ENCODE measurements at places on chromosomes 2 and 18.

DNA sequence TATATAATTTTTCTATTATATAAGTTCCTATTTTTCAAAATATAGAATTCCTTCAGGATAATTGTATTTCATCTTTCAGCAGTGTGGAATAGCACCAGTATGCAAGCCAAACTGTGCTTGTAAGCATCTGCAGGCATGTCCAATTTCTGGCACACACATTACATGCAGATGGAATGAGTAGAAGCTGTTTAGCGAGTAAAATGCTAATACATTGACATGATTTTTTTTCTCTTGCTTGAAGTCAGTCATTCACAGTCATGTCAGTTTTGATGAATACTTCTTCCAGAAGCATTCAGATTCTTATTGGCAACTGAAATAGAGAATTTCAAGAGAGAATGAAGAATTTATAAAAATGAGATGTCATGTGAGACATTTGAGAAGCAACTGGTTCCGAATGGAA lies 109.4 kb downstream of the CERS6 start:
- no peak for DNase-seq

GRCh38 chr2:231276987-231277386 lies 78.6 kb downstream of the ARMC9 start:
- no peak for DNase-seq

DNA sequence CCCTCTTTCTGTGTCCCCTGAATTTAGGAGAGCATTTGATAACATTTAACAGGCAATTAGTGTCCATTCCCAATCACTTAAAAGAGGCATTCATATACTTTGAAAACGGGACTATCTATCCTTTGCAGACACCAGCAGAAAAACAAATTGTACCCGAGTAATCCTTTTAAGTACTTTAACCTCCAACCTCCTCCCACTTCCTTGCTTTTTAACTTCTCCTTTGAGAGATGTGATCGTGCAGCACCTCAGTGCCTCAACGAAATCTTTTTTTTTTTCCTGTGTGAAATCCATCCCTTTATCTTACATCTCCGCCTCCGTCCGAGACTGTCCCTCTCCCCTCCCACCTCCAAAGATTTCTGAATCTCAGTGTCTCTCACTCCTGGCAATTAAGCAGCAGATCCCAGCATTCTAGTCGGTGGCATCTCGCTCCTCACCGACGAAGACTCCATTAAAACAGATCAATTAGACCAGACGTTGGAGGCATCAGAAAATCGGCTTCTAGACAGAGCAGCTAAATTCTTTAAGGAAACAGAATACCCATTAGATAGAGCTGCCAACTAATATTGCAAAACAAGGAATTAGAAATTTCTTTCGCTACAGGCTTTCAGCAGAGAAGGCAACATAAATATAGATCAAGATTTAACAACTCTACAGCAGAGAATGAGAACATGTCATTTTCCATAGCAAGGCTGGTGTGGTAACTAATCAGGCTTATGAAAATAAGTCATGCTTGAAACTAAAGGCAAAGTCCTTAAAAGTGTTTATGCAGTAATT lies 1.9 kb upstream of the TMEFF2 start:
- no peak for DNase-seq

GRCh38 chr18:34718610-34719009 lies 8.5 kb downstream of the DTNA start:
- DNase-seq: no peak

DNA sequence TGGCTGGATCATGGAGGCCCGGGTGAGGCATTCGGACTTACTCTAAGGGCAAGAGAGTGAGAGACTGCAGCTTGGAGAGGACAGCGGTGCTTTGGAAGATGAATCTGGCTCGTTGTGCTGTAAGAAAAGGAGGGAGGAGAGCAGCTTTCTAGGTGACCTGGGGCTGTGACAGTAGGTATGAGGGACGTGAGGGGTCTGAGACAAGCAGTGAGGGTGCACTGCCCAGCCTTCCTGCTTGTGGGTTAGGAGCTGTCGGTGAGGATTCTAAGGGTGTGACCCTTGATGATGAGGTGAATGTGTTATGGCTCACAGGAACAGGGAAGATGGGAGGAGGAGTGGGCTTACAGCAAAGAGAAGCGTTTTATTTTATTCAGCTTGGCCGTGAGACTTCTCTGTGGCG lies 27.1 kb upstream of the RHOB start:
- no peak for DNase-seq

DNA sequence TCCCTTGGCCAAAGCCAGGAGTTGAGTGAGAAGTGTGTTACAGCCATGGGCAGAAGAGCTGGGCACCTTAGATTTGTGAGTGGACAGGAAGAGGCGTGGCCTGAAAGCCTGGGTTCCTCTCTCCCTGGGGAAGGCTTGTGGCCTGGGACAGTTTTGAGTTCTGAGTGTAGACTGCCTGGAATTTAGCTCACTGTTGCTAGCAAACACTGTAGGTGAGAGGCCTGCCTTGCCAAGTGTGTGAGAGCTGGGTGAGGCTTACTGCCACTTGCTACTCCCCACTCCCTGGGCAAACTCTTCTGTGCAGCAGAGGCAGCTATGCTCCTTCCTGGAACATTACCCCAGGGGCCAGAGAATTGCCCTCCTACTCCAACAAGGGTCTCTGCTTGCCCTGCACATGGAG lies 150.0 kb upstream of the GALNT5 start:
- DNase-seq: no peak

DNA sequence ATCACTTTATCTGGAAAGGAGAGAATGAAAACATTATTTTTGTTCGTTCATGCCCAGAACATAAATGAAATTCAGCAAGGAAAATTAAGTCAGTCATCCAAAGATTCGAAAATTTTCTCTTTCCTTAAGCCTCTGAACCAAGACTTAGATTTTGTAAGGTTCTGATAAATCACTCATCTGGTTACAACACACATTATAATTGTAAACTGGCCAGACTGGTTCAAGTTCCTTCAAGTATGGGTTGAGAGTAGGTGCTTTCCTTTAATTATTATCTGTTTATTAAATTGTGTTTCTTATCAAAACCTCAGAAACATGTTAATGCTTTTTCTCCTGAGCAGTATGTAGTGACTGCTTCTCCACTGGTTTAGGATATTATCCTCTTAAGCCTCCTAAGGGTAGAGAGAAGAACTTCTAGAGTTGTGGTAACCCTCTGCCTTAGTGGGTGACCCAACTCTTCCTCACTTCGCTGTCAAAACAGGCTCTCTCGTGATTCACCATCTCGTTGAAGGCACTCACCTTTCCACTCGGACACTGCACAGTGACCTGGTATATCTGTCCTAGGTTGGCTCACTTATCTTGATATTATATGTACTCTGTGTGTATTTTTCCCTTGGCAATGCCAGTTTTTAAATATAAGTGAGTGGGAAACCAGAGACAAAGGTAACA lies 325.9 kb downstream of the PAX3 start:
- DNase-seq: no peak

GRCh38 chr2:69202327-69202726 lies 184.7 kb downstream of the GFPT1 start:
- no peak for DNase-seq

DNA sequence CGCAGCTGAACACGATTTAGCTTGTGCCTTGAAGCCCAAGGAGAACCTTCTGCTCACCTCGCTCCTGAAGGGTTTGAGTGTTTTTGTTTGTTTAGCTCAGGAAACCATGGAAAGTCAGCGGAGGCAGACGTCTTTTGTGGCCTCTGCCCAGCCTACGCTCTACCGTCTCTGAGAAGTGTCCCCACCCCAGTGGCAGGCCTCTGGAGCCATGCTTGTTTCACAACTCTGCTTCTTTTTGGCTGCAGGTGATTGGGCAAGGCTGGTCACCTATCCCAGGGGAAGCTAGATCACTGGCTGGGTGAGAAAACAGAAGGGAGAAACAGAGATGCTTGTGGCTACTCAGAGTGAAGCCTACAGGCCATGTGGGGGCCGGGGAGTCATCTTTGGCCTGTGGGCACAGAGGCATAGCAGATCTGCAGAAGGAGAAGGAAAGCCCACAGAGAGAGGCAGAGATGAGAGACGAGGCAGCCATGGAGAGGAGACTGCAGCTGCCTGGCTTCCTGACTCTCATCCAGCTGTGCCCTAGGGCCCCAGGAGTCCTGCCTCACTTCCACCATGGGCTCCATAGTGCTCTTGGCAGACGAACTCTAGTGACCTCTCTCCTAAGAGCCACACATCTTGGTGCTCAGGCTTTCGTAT lies 50.1 kb downstream of the CIB4 start:
- DNase-seq: no peak

DNA sequence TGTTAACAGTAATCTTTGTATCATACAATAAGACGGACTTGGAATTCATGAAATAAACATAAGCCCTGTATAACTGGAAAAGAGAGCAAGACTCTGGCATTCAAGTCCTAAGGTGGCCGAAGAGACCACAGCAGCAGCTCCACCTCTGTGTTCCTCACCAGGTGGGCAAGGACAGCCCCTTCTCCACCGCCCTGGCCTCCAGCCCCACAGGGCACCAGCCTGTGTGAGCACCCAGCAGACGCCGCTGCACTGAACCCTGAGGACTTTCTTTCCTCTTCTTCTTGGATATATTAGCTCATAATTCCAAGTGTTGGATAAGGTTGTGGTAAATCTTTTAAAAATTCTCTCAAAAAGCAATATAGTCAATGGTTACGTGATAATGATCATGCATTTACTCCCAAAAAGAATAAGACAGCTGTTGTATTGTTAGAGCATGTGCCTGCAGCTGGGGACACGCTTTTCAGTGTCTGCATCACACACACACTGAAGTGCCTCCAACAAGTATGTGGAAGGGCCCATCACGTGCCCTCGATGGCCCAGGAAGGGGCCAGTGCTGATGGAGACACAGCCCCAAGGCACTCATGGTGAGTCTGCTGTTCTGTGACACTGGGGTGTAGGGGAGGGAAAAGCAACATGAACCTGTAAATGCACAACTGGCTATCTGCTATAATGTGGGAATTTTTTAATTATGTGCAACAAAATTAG lies 26.8 kb downstream of the FAM178B start:
- no peak for DNase-seq

- DNase-seq: no peak
These were observed 686 bp upstream of the SNORC start for GRCh38 chr2:232869138-232870017.

GRCh38 chr2:190794790-190795189 lies 85.8 kb upstream of the GLS start:
- DNase-seq: no peak

- no peak for DNase-seq
These were observed 45.3 kb downstream of the RBKS start for GRCh38 chr2:27844821-27845255.

GRCh38 chr2:213627054-213627710 lies 342.9 kb downstream of the SPAG16 start:
- DNase-seq: no peak

DNA sequence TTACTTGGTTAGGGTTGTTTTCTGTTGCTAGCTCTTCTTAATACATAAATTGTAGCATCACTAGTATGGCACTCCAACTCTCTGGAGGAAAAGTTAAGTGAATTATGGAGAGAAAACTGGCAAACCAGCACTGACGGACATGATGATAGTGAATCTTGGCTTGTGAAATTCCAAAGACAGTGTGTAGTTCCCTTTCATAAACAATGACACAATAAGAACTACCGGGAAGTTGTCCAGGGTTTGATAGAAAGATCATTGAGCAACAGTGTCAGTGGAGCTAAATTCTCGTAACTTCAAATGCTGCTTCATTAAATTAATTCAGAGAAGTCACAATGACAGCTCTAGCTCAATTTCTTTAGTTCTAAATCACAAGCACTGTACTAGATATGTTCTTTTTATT lies 66.5 kb downstream of the RIT2 start:
- DNase-seq: no peak

DNA sequence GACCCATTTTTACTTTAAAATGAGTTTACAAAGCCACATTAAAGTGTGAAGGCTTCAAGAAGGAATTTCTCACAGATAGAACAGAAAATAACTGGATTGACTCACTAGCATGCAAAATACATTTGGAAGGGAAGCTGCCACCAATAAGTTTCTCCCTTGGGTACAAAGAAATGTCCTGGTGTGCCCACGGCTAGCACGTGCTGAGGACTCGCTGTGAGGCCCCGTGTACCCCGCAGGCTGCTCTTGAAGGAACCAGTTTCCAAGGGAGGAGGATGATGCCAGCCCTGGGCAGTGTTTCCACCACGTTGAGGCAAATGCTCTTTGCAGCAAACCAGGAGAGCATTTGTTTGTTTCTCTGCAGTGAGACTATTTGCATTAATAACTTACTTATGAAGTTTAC lies 207.3 kb downstream of the SH3RF3 start:
- no peak for DNase-seq

- DNase-seq: no peak
These were observed 9.1 kb downstream of the RPL31 start for GRCh38 chr2:101011152-101011551.

GRCh38 chr2:54581326-54582039 lies 125.4 kb downstream of the SPTBN1 start:
- DNase-seq: no peak

GRCh38 chr18:2657788-2658458 lies 2.4 kb downstream of the SMCHD1 start:
- DNase-seq: no peak

DNA sequence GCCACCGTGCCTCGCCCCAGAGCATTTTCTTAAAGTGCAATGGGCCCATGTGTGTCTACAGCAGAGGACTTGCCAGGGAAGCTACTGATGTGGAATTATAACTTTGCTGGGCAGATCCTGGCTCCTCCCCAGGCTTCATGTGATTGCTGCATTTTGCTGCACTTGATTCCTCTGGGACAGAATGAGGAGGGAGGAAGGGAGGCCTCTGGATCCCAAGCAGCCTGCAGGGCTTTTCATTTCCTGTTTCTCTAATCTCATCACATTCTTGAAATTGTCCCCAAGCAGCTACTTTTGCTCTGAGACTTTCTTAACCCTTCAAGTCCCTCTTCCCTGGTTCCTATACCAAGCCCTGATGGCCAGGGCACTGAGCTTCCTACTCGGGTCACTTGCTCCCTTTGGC lies 134.4 kb upstream of the SEC11C start:
- no peak for DNase-seq

GRCh38 chr2:216375286-216375685 lies 3.0 kb upstream of the MARCHF4 start:
- no peak for DNase-seq

GRCh38 chr2:7264791-7265190 lies 347.6 kb downstream of the RNF144A start:
- no peak for DNase-seq

GRCh38 chr2:30225131-30225762 lies 6.1 kb upstream of the LBH start:
- DNase-seq: no peak

- DNase-seq: no peak
These were observed 34.0 kb downstream of the SCN2A start for GRCh38 chr2:165273176-165273575.

DNA sequence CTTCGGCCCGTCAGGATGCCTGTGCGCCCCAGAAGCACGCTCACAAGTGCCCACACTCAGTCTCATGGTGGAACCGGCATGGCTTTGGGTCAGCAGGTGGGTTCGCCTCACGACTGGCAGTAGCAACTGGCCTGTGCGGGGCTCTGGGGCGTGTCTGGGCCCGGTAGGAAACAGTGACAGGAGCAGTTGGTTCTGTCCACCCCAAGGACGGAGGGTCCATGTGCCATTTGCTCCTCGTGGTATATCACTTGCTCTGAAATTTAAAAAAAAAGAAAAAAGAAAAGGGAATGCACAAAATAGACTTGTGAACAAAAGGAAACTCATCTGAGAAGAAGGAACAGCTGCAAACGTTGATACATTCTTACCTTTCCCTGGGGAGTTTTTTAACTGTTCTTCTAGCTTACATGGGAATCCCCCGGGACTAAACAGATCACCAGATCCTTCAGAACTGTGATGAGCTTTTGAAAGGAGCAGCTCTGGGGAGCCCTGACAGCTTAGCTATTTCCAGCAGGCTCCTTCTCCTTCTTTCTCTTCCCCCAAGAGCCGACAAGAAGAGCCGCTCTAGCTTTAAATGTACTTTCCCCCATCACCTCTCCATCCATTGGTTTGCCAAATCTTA lies 42.8 kb downstream of the TRAPPC12 start:
- DNase-seq: no peak

- DNase-seq: no peak
These were observed 230.4 kb downstream of the FHOD3 start for GRCh38 chr18:36527740-36528455.

Measured in activated T-helper 1 cell treated with anti-CD3 and anti-CD28 coated beads, Interleukin-2, amount 50 U/mL, for 16 hours (primary cell).